Activated CD8-positive, alpha-beta memory T cell treated with anti-CD3 and anti-CD28 coated beads, Interleukin-2, amount 50 U/mL, for 4 hours (primary cell): ENCODE measurements at places on chromosomes 12 and 14.

DNA sequence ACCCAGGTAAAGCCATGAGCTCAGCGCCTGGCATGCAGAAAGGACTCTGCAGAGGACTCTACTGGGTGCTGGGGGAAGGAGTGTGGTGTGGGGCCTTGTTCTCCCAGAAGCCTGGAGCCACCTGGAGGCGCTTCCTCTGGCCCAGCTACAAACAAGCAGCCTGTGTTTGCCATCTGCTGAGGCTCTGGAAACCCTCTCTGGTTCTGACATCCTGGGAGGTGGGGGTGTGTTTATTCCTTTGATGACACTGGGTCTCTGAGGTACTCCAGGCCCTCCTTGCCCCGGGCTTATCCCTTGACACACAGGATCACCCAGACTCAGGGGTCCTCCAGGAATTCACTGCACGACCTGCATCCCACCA lies 44.9 kb downstream of the RNF34 start:
- DNase-seq: no peak

DNA sequence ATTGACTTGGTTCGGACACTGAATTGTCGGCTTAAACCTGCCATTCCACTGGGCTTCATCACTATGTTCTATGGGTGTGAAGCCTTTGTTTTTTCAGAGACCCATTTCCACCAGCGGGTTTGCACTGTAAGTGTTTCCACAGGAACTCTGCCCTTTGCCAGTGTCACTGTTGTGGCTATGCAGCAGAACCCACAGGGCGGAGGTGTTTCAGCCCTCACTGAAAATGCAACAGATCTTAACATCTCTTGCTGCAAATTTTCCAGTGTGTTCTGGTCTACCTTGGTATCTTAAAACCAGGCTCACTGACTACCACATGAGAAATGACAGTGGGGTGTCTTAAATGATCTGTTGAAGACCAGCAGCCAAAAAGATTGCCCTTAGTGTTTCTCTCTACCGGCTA lies 21.1 kb downstream of the PRKCH start:
- DNase-seq: peak; percentile 81

DNA sequence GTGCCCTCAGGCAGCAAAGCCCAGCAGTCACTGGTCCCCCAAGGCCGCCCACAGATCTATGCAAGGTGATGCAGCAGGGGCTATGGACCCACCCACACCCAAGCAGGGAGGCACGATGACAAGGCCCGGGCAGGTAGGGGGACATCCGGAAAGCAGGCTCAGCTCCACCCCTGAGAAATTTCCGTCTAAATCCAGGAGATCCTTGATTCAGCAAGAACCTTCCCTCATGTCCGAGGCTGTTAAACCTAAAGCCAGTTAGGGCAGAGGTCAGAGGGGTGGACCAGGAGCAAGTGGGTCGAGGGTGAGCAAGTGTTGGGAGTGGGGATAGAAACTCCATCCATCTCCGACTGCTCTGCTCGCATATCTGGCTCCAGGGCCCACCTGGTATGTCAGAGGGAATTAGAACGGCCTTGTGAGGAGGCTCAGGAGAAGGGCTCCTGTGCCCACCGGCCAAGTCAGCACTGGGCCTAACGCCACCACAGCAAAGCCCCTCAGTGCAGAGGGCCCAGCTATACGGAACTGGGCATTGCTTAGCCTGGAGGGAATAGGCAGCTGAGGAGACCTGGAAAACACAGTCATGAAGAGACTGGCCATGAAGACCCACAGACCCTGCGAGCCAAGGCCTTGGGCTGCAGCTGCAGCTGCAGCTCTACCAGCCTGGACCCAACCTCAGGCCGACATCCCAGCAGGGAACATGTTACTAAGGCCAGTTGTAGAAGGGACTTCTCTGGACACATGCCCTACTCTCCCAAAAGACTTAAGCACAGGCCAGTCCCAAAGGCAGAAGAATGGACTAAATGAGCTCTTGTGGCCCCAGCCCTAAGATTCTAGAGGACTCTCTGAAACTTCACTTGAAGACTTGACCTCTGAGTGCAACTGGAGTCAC lies 34.3 kb downstream of the DAD1 start:
- peak; percentile 58 for DNase-seq

DNA sequence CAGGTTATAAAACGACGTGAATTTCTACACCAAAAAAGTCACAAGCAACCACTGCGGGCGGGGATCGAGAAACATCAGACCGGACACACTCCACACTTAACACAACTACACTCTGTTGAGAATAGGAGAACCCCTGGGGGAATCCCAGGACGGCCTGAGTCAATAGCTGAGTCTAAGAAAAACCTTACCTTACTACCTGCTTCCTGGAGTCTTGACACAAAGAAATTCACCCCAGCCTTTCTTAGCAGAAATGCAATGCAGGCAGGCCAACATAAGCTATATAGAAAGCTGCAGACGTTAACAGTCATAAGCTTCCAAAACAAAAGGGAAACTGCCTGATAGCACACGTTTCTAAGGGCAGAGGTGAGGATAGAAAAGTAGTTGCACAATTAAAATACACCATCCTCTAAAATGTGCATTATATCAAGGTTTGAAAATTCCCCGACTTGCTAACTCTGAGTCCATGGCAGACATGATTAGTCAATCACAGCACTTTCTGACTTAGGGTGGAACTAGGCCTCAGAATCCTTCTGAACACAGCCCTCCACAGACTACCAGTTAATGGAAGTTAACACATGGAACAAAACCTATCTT lies 68.0 kb downstream of the CCDC88C start:
- DNase-seq: peak; percentile 69

DNA sequence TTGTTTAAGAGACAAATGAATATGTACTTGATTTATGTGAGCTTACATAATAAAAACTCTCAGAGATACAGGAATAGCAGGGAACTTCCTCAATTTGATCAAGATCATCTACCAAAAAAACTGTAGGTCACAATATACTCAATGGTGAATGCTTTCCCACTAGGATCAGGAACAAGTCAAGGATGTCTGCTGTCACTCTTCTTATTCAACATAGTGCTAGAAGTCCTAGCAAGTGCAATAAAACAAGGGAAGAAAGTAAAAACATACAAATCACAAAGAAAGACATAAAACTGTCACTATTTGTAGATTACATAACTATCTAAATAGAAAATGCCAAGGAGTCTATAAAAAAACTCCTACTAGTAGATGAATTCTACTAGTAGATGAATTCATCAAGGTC lies 41.9 kb upstream of the PAWR start:
- DNase-seq: no peak
